Right cardiac atrium (tissue), 5 donors: ENCODE measurements at places on chromosomes 11 and 22. TPM values are rescaled to one million over a fixed set of nuclear protein-coding genes. Genes with fewer than 3 reads are reported as not detected.

DNA sequence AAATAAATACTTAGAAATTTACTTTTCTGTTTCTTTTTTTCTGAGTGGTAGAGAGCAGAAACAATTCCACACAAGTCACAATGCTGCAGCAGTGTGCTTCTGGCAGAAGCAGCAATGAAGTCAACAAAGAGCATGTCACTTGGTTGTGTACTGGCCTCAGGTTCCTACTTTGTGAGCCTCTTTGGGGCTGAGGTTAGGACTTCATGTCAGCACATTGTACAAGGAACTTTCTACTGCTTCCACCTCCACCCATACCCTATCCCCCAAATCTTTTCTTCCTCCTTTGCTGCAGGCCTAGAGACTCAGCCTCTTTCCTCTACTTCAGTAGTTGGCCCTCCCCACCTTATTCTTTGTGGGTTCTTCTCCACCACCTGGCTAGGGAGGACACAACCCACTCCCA lies 252.7 kb upstream of the PITPNB start:
- no peak for DNase-seq

Gene CATSPERZ
- not detected for total RNA-seq

Gene PHLDA2
- total RNA-seq, result 2.1 TPM

- no peak for DNase-seq
Measured at GRCh38 chr11:114142707-114143106, 83.2 kb downstream of the ZBTB16 start.

- DNase-seq, result peak; percentile 84
Measured at GRCh38 chr11:33700063-33700501, 544 bp downstream of the C11orf91 start.

Gene OR6T1
- total RNA-seq, result not detected

- DNase-seq, result no peak
Measured at GRCh38 chr11:103395612-103396011, 286.4 kb downstream of the DYNC2H1 start.

Gene HIKESHI
- 44.4 TPM for total RNA-seq

- no peak for DNase-seq
Measured at GRCh38 chr22:25447067-25447685, 117.3 kb upstream of the GRK3 start.

DNA sequence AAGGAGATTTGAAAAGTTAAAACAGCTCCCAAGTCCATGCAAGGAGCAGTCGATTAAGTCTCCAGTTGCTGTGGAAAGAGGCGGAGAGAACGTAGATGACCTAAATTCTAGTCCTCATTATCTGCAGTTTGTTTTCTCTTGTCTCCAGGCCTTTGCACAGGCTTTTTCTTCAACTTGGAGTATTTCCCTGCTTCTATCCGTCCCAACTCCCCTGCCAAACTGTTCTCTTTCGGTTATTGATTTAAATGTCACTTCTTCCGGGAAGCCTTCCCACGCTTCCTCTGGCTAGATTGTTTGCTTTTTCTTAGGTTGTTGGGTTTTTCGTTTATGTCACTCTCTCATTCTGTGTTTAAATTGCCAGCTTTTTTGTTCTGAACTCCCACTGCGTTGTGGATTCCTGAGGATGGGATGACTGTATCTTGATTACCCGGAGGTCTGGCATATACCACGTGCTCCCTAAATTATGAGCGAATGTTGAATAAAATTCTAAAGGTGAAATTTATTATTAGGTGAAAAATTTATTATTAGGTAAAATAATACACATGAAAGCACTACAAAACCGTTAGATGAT lies 463 bp downstream of the TMEM126B start:
- no peak for DNase-seq

DNA sequence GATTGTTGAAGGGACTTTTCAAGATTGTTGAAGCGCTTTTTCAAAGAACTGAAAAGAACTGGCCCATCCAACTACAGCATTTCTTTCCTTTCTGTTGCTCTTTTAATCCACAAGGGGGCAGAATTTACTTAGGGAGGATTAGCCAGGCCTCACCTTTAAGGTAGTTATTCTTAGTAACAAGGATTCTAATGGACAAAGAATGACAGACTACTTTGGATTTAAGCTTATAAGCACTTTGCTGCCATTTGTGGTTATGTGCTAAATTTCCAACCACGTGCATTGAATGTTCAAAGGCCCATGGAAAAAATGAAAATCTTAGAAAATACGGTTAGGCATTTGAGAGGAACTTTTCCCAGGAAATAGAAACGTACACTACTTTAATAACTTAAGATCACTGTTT lies 49.5 kb upstream of the HSPA8 start:
- no peak for DNase-seq

Gene C11orf54
- 30.9 TPM for total RNA-seq

Gene CHID1
- total RNA-seq, result 60.1 TPM

Gene APOBEC3C
- total RNA-seq, result 25.4 TPM

DNA sequence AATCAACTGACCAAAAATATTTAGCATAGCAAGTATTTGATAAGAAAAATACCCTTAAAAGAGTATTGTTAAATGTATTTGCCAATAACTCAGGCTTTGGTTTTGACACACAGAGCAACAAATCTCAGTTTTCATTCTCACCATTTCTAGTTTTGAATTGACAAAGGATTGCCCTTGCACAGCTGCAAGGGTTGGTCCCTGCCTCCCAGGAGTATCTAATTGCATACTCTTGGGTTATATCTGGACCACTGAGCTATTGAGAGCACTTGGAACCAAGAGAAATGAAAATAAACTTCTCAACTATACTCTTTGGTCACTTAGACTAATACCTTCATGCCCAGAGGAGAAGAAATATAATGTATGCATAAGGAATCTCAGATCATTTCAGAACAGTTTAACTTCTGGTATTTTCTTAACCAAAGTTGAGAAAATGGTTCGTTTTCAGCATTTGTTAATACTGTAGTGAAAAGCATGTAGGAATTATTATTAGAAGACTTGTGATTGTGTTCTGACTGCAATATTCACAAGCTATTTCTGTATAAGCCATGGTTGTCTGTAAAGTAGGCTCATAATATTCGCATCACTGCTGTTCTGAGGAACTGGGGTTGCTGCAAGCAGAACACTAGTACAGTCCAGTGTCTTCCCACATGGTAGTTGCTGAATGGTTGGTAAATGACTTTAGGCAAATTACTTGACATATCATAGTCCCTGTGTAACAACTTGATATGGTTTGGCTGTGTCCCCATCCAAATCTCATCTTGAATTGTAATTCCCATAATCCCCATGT lies 7.9 kb downstream of the C2CD3 start:
- DNase-seq, result no peak

DNA sequence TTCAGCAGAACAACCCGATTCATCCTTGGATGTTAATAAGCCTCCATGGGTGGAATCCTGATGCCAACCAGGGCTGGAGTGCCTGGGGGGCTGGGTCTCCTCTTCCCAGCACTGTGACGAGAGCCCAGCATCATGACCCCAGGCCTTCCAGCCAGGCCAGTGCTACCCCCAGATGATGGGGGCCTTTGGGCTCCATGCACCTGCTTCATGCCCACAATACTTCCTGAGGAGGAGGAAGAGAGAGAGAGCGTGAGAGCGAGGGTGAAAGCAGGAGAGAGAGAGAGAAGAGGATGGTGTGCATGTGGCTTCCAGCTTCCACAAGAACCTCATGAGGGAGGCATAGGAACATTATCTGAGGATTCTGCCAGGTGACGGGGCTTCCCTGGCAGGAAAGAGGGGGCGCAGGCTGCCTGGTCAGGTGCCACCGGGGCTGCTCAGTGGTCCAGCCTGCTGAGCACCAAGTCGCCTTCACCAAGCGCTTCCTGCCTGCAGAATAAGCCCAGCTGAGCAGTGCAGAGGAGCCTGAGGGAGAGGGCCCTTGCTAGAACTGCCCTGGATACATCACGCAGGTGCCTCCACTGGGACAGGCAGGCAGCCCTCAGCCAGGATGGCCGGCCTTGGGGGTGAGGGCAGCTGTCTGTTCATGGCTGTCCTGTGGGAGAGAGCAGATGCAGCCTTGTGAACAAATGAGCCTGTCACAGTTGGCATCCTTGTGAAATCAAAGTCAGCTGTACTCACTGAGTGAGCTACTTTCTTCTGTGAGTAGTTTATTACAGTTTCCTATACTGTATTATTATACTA lies 243.3 kb upstream of the B3GAT1 start:
- no peak for DNase-seq

Gene YPEL4
- 0.65 TPM for total RNA-seq

Gene OR8A1
- not detected for total RNA-seq

- DNase-seq, result no peak
Measured at GRCh38 chr11:107675902-107676301, 36.0 kb downstream of the SLN start.

- no peak for DNase-seq
Measured at GRCh38 chr11:3783611-3784010, 13.7 kb downstream of the NUP98 start.

DNA sequence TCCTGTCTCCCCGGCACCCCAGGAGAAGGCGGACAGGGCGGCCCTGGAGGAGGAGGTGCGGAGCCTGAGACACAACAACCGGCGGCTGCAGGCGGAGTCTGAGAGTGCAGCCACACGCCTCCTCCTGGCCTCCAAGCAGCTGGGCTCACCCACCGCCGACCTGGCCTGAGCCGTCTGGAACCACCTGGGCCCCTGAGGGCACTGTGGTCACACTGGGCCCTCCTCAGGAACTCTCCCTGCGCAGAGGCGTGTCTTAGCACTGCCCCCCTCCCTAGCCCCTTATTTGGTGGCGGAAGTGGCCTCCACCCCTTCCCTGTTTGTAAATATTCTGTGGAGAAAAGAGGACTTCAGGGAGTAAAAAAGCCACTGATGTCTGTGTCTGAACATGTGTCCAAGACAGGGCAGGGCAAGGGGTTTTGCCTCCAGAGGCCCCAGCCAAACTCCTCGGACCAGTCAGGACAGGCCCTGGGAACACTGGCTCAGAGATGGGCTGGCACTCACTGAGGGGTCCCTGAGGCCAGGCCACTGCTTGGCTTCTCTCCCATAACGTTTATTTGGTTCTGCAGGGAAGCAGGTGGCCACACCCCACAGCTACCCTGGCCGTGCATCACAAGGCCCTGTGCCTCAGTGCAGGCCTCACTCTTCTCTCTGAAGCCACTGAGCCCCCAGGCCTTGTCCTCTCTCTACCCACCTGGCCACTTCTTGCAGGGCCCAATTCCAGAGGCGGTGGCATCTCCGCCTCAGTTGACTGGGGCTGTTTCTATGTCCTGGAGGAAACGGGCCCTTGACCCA lies 12.0 kb downstream of the RELA start:
- DNase-seq, result peak; percentile 67

Gene TEX54
- total RNA-seq, result not detected

DNA sequence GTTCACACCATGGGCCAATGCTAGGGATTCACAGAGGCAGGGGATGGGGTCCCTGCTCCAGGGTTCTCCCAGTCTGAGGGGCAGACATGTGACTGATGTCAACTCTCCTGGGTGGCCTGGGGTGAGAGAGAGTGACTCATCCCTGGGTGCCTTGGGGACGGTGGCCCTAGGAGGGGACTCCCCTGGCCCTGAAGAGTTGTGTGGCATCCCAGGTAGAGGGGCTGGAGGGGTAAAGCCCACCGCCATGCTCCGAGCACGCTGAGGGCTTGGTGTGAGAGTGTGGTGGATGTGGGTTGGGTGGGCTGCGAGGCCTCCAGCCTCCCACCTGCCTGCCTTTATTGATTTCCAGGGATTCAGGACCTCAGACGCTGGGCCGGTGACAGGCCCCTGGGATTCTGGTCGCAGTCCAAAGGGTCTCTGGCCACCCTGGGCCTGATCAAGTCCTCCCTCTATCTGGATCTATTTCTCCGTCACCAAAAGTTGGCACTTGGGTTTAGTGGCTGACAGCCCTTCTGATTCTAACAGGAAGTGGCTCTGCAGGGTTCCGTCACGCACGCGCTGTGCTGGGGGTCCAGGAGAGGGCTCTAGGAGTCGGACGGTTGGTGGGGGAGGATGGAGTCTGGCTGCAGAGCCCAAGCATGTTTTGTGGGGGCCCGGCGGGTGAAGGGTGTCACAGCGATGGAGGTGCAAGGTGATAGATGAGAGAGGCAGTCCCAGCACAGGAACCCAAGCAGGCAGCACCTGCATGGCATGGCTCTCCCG lies 27.3 kb upstream of the WNT7B start:
- peak; percentile 60 for DNase-seq

DNA sequence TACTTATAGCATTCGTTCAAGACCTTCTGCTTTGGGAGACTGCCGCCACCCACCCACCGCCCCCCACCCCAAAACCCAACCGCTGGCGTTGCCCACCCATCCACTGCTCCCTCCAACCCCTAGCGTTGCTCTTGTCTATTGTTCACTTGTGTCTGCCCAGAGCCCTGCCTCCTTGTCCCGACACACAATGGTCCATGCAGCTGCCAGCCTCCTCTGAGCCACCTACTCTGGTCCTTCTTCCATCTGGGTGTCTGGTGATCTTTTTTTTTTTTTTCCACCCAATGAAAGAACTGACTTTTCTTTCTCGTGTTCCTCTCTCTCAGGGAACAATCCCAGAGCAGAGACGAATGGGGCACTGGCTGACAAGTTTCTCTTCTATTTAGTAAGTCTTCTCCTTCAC lies 256.0 kb upstream of the SESN3 start:
- DNase-seq, result no peak

Gene HTR3B
- not detected for total RNA-seq

Gene CARNS1
- total RNA-seq, result 5.1 TPM

Gene YAP1
- 112 TPM for total RNA-seq

Gene NDUFV1
- total RNA-seq, result 375 TPM

- no peak for DNase-seq
Measured at GRCh38 chr11:72446929-72447769, 12.8 kb upstream of the CLPB start.

Gene MS4A18
- not detected for total RNA-seq

Gene PDGFD
- total RNA-seq, result 15.8 TPM

GRCh38 chr11:1878137-1879031 lies 13.3 kb downstream of the PRR33 start:
- peak; percentile 72 for DNase-seq

- DNase-seq, result no peak
Measured at GRCh38 chr11:17735818-17736578, 1.4 kb downstream of the KCNC1 start.

Gene ANKK1
- total RNA-seq, result not detected

Gene OR52N4
- total RNA-seq, result not detected

- DNase-seq, result no peak
Measured at GRCh38 chr11:88849368-88849767, 216.4 kb downstream of the GRM5 start.

Gene VSIG10L2
- total RNA-seq, result not detected

DNA sequence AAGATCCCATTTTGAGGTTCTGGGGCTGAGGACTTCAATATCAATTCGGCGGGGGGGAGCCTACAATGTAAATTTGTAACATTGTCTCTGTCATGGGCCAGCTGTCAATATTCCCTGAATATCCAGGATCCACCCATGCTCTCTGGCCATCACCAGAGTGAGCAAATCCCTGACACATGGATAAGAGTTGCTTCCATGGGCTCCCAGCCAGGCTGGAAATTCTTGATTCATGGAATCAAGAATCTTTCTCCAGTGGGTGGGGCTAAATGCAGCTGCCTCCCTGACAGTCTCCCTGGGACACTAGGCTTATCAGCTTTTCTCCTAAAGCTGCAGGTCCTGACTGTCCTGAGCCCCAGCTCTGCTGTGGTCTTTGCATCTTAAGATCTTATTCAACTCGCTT lies 86.9 kb upstream of the IGLL5 start:
- DNase-seq, result no peak
